ENCODE measurements at places on chromosomes 13 and 19. TPM values are rescaled to one million over a fixed set of nuclear protein-coding genes. Genes with fewer than 3 reads are reported as not detected.
A peak's percentile ranks its signal among the peaks of the same experiment; 100 is the strongest.

The CCDC169 gene
- 6.9 TPM for total RNA-seq

DNA sequence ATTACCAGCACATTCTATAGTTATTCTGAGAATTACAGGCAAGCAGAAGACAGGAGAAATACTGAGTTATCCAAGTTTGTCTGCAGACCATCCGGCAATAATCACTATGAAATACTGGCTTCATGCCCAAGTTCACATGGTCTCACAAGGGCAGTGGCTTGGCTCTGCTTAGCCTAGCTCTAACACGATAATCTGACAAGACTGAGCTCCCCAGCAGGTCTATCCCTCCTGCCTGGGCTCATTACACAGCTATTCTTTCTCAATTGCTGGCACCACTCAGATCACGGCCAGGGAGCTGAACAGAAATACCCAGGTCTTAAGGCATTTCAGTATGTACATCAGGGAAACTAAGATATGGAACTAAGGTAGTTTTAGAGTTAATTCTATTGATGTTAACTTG lies 361.6 kb upstream of the PCDH20 start:
- DNase-seq: no peak

The OLFM4 gene
- total RNA-seq: 0.41 TPM

The ZNF432 gene
- 18.8 TPM for total RNA-seq

- no peak for DNase-seq
These were observed 28.7 kb downstream of the GGACT start for GRCh38 chr13:100559886-100560285.

GRCh38 chr19:20612711-20613316 lies 47.2 kb upstream of the ZNF737 start:
- DNase-seq: no peak

DNA sequence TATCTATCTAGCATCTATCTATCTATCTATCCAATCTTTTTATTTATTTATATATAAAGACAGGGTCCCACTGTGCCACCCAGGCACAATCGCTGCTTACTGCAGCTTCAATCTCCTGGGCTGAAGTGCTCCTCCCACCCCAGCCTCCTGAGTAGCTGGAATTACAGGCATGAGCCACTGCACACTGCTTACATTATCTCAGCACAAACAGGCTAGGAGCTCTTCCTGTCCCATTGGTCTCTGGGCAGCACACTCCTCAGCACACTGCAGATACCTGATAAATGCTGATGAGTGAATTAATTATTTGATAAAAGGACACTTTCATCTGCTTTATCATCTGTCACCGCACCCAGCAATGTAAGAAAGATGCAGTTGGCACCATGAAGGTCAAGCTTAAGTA lies 16.1 kb downstream of the ZNF562 start:
- no peak for DNase-seq

DNA sequence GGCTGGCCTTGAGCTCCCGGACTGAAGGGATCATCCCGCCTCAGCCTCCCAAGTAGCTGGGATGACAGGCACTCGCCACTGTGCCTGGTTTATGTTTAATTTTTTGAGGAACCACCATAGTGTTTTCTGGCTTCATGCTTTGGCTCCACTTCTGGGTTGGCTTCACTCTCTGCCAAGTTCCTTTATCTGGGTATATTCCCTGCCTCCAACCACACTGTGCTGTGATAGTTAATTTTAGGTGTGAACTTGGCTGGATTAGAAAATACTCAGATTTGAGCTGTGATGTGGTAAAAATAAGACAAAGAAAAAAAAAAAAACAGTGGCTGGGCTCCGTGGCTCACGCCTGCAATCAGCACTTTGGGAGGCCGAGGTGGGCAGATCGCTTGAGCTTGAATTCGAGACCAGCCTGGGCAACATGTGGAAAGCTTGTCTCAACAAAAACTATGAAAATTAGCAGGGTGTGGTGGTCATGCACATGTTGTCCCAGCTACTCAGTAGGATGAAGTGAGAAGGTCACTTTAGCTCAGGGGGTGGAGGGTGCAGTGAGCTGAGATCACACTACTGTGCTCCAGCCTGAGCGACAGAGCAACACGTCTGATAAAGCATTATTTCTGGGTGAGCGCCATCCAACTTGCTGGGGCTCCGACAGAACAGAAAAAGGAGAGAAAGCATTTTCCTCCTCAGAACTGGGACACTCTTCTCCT lies 7.5 kb upstream of the ILF3 start:
- DNase-seq: no peak

The LGALS7 gene
- not detected for total RNA-seq

DNA sequence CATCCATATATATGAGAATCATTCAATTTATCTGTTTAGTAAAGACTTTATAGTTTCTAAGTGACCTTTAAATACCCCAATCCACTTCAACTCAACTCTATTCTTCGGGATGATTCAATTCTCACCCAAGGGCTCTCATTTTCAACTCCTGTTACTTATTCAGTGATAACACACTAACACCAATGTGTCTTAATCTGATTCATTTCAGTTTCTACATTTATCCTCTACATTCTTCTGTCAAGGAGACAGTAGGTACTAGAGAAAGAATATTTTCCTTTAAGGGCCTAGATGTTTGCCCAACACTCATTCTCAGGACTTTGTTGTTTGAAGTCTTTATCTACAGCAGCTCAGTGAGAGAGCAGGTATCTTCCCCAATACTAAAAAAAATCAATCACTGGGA lies 7.1 kb downstream of the ARGLU1 start:
- no peak for DNase-seq

The TNNT1 gene
- total RNA-seq: 2.4 TPM

GRCh38 chr13:73809561-73809960 lies 324.6 kb downstream of the KLF12 start:
- no peak for DNase-seq

DNA sequence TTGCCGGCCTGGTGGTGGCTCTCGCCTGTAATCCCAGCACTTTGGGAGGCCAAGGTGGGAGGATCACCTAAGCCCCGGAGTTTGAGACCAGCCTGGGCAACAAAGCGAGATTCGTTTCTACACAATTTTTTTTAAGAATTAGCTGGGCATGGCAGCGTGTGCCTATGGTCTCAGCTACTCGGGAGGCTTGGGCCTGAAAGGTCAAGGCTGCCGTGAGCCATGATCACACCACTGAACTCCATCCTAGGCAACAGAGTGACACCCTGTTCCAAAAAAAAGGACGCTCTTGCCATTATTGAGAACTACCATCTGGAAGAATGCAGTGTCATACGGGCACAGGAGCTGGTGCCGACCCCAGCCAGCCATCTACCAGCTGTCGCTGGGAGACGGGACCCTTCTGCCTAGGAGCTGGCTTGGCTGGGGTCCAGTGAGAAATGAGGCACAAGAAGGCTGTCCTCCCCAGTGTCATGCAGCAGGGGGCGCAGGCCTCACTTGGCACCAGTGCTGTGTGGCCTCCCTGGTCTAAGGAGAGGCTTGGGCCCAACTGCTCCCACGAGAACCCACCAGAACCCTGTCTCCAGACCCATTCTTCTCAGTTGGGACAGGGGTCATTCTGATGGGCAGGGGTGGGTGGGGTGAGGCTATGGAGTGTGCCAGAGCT lies 12.2 kb upstream of the RELB start:
- DNase-seq: peak; percentile 78

GRCh38 chr13:29935309-29935981 lies 85.0 kb upstream of the UBL3 start:
- DNase-seq: no peak

- peak; percentile 15 for DNase-seq
These were observed 14.7 kb downstream of the TECR start for GRCh38 chr19:14544047-14544446.

DNA sequence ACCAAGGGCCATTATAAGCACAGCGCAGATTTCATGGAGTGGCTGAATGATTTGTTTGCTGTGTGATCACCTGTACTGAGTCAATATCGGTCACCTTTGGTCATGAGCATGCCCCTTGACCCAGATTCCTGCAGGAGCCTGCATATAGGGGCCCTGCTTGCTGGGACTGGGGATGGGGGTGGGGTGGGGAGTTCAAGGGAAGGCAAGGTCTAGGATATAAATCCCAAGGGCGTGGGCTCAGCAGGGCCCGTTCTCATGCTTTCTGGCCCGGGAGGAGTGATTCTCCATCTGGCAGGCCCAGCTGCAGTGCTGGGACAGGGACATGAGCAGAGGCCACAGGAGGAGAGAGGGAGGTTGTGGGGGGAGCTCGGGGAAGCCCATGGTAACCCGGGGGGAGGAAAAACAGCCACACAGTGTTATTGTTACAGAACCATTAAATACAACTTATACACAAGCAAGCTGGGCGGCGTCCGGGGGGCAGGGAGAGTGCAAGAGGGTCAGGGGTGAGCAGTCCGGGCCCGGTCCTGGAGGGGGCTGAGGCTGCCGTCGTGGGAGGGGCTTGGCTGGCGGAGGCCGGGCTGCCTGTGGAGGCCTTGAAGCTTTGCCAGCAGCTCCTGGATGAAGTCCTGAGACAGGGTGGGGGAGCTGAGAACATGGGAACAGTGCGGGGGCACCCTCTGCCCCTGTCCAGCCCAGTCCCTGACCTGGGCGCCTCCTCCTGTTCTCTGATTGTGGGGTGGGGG lies 5.2 kb downstream of the PPP1R14A start:
- peak; percentile 49 for DNase-seq

The TEX29 gene
- total RNA-seq: not detected

GRCh38 chr13:73898276-73898675 lies 235.9 kb downstream of the KLF12 start:
- no peak for DNase-seq

The MATK gene
- total RNA-seq: 15.5 TPM

DNA sequence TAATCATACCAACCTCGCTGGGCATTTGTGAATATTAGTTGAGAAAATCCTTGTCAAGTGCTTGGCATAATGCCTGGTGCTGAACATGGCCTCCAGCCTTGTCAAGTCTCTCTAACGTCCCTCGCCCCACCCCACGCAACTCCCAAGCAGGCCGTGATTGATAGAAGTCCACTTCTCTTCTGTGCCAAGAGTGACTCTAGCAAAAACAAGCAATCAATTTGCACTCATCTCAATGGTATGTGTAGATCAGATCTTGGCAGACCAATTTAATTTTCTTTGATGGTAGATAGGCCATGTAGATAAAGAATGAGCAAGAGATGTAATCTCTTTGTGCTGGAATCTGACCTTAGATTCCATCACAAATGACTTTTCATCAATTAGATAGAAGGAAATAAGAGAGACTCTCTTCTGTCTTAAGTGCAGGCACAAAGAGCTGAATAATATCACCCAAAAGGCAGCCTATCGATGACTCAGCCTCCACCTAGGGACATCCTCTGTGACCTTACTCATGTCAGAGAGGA lies 31.0 kb upstream of the KATNAL1 start:
- DNase-seq: no peak

GRCh38 chr19:13056052-13056660 lies 46.5 kb downstream of the LYL1 start:
- no peak for DNase-seq

The KPTN gene
- 7.3 TPM for total RNA-seq

GRCh38 chr13:109668433-109669233 lies 117.8 kb downstream of the IRS2 start:
- DNase-seq: no peak

DNA sequence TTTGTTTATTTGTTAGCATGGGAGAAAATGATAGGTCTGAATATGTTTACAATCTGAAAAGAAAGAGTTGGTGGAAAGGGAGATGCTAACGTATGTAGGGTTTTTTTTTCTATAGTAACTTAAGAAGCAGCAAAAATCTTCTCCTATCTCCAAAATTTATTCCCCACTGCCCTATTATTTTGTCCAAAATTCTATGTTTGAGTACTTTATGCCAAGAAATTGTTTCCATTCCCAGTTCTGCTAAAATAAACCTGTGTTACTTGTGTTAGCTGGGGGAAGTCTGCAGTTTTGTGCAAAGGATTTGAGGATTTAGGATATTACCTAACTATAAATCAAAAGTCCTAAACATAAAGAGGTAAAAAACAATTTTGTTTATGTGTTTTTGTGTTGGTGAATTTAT lies 2770.4 kb upstream of the PCDH20 start:
- no peak for DNase-seq

The ETV2 gene
- total RNA-seq: 0.82 TPM

The LRRC25 gene
- 0.41 TPM for total RNA-seq

- no peak for DNase-seq
These were observed 220.9 kb downstream of the POU4F1 start for GRCh38 chr13:78382491-78382890.

- DNase-seq: no peak
These were observed 814 bp downstream of the ZNF211 start for GRCh38 chr19:57633832-57634131.

DNA sequence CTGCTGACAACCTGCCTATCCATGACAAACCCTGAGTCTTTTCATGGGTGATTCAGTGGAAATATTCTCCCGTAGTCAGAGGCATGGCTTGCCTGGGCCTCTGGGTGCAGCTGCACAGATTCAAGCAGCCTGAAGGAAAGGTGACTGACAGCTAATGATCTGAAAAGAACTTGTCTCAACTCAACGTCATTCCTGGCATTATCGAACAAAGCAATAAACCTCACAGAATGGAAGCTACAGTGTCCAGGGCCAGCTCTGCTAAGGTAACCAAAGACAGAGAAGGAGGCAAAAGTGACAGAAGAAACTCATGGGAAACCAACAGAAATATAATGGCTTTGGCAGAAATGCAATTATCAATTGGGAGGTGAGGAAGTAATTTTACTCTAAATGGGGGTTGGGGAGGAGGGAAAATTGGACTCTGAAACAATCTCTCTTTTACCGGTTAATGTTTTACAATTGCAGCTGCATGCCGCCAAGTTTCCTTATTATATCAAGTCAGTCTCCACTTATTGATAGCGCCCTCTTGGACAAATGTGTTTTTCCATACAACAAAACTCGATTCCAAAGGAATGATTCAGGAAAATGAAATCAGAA lies 12.9 kb downstream of the STARD13 start:
- DNase-seq: no peak

- no peak for DNase-seq
These were observed 28.7 kb downstream of the ANKRD10 start for GRCh38 chr13:110885966-110886869.

- no peak for DNase-seq
These were observed 1.9 kb downstream of the ICAM5 start for GRCh38 chr19:10291554-10292205.

GRCh38 chr13:102569488-102569887 lies 27.3 kb upstream of the TPP2 start:
- no peak for DNase-seq
